ENCODE measurements at places on chromosomes 2 and 18.

DNA sequence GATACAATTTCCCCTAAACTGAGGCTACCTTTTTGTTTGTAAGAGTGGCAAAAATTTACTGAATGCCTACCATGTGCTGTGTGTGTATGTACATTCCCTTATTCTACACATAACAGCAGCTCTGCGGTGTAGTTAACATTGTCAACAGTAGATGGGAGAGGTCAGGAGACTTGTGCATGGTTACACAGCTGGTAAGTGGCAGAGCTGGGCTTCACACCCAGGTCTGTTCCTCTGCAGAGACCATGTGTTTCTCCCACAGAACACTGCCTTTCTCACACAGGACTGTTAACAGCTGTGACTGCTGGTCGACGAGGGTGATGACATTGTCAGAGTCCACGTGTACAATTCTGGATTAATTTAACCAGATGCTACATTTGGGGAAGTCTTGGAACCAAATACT, 49.1 kb downstream of the EML6 start:
- no peak for DNase-seq

- DNase-seq: no peak
Observed at GRCh38 chr18:68035774-68036522, 519.4 kb upstream of the DSEL start.

GRCh38 chr2:189253836-189254235, 74.3 kb upstream of the COL5A2 start:
- no peak for DNase-seq

DNA sequence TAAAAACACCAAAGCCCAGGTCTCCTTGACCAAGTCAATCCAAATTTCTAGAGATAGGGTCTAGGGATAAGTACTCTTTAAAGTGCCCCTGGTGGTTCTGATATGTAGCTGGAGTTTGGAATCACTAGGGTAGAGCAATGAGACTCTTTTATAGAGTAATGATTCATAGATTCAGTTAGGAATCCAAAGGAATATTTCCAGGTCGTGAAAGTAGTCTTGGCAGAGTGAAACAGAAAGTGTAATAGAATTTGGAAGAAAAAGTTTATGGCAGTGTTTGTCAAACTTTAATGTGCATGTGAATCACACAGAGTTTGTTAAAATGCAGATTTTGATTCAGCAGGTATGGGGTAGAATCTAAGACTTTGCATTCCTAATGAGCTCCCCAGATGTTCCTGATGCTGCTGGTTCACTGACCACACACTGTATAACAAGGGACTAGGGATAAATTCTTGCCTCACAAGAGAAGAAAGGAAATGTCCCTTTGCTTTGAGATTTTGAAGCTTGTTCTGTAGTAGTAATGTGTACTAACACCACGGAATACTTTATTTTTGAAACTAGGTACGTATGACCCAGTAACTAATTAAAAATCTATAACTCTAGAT, 1.8 kb downstream of the UPP2 start:
- no peak for DNase-seq

DNA sequence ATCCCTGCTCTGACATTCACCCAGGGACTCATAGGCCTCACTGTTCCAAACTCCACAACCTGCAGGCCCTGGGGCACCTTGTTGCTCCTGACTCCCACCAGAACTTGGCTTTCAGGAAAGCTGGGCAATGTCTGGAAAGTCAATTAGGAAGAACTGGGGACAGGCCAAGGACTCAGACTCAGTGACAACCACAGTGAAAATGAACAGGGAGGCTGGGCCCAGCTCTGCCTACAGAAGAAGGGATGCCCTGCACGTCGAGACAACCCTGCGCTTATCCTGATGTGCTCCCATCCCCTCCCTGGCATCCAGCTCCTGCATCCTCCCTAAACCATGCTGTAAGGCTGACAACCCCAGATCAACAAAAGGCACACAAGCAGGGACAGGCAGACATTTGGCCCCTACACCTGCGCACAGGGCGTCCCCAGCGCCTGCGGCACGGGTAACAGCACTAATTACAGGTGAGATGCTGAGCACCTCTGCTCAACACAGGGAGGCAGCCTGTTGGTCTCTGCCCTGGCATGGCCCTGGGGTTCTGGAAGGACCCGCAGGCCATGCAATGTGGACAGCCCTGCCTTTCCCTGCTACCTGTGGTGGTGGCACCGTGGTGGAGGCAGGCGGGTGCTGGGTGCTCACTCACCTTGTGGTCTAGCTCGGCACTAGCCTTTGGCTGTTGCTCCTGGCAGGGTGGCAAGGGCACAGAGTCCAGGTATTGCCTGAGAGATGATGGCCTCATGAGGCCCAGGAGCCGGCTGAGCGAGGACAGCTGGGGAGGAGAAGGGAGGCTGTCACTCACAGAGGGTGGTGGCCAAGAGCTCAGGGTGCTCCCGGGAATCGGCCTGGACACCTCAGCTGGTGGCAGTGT, 23.6 kb upstream of the SEMA4C start:
- no peak for DNase-seq

GRCh38 chr2:44100351-44100750, 68.3 kb upstream of the PPM1B start:
- DNase-seq: no peak

DNA sequence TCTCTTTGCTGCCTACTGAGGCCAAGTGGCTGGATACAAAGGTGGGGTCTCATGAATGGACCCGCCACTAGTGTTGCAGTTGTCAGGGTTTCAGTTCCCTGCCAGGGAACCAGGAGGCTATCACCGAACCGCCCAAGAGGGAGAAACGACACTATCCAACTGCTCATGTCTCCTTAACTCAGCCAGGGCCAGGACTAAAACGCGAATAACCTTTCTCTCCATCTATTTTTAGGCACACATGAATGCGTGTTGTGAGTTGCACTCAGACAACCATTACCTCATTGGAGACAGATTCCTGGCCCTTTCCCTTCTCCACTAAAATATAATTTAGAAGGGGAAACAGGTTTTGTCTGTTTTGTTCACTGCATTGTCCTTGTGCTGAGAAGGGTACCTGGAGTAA, 559.5 kb downstream of the SOCS6 start:
- no peak for DNase-seq

DNA sequence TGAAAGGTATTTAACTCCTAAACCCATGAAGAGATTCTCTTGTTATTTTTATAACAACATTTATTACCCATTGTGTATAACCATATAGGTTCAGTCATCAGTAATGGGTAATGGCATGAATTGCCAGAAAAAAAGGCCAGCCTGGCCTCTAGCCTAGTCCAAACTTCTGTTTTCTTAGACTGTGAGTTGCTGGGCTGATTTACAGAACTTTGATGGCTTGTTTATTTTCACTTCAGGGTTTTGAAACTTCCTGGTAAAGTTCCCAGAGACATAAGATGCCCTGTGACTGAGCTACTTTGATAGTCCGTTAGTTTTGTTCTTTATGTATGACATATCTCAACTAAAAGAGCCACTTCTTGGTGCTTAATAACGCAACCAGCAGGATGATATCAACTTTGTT, 164.8 kb downstream of the METTL4 start:
- no peak for DNase-seq

- no peak for DNase-seq
Observed at GRCh38 chr2:144592500-144593256, 72.8 kb upstream of the ZEB2 start.

GRCh38 chr2:43050866-43051265, 175.5 kb downstream of the ZFP36L2 start:
- DNase-seq: no peak

- no peak for DNase-seq
Observed at GRCh38 chr2:74111380-74111779, 36.3 kb downstream of the BOLA3 start.

DNA sequence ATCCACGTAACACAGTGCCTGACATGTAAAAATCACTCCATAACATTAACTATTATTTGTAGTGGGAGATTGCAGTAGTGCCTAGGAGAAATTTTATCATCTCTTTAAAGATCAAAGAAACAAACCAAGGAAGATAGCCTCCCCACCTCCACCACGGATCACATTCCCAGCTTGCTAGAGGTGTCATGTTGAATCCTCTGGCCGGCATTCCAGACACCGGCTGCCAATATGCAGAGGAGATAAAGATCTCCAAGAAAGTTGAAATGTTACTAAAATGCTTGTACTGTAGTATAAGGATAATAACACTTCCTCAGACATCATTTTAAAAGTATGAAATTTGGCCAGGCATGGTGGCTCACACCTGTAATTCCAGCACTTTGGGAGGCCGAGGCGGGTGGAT, 6.1 kb upstream of the ATG16L1 start:
- DNase-seq: no peak

DNA sequence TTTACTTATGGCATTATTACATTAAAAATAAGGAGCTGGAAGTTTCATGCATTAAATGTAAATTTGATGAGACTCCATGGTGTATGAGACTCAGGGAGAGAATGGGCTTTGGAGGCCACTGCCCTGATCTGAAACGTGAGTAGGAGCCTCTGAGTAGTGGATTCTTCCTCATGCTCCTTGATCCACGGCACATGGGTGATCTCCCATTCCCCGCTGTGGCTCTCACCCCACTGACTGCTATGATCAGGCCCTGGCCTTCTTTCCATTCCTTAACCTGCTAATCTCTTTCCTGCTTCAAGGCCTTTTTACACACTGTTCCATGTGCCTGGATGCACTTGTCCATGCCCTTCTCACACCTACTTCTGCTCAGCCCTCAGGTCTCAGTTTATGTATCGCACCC, 68.4 kb downstream of the SMAD7 start:
- DNase-seq: no peak

DNA sequence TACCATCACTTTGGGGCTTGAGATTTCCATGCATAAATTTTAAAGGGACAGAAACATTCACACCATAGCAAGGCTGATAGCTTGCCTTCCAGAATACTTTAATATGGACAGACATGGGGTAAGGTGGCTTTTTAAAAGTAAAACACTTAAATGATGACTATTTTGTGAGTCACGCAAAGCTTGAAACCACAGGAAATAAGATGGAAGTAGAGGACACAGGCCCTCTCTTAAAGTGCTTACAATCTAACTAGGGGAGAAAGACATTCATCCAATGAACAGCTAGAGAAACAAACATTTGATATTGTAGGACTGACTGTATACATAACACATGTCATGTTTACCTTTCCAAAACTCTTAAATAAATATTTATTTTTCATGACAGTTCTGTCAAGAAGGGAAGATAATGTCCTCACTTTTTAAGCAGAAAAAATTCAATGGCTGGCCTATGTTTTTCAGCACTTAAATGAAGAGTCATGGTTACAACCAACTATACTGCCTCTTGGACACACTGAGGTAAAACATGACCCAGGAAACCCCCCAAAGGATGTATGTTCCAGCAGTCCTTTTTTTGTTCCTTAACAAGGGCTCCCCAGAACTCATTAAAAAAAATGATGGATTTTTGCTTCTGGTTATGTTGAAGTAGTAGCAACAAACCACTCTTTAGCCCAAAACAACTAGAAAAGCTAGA, 120.0 kb upstream of the RBMS1 start:
- DNase-seq: no peak
